ENCODE measurements at places on chromosomes 6 and 20.

DNA sequence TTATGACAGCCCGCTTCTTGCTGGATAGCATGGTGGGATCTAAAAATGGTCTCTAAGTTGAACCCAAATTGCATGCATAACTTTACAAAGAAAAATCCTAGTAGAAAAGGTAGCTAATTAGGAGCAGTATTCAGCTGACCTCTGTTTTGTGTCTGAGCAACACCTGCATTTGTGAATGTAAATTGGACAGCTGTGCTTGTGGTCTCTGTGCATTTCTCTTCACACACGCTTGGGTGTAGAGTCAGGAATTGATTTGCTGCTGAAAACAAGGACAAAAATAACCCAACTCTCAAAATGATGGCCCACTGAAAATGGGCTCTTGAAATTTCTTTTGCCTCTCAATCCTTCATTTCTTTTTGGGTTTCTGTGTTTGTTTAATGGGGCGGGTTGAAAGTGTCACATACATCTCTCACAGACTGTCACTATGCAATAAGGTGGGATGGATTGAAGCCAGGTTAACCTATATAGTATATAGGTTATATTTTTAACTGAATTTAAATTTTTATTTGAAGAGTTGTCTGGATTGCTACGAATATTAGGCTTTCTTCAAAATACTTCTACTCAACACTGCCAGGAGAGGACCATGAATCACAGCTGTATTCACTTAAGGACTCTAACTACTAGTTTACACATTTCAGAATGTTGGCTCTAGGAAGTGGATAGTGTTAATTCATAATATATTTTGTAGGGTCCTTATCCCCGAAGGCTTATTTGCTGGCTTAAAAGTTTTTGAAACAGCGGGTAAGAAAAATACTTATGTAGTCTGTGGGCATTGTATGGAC lies 46.5 kb downstream of the SOBP start:
- DNase-seq: no peak

- DNase-seq: no peak
Observed at GRCh38 chr6:156909212-156910010, 132.2 kb downstream of the ARID1B start.

GRCh38 chr20:30168025-30168799 lies 1089.3 kb upstream of the DEFB115 start:
- DNase-seq: peak; percentile 0

GRCh38 chr6:141607956-141608355 lies 524.8 kb upstream of the GJE1 start:
- no peak for DNase-seq
